ENCODE measurements at places on chromosomes 1 and 21. TPM values are rescaled to one million over a fixed set of nuclear protein-coding genes. Genes with fewer than 3 reads are reported as not detected.
A peak's percentile ranks its signal among the peaks of the same experiment; 100 is the strongest.

DNA sequence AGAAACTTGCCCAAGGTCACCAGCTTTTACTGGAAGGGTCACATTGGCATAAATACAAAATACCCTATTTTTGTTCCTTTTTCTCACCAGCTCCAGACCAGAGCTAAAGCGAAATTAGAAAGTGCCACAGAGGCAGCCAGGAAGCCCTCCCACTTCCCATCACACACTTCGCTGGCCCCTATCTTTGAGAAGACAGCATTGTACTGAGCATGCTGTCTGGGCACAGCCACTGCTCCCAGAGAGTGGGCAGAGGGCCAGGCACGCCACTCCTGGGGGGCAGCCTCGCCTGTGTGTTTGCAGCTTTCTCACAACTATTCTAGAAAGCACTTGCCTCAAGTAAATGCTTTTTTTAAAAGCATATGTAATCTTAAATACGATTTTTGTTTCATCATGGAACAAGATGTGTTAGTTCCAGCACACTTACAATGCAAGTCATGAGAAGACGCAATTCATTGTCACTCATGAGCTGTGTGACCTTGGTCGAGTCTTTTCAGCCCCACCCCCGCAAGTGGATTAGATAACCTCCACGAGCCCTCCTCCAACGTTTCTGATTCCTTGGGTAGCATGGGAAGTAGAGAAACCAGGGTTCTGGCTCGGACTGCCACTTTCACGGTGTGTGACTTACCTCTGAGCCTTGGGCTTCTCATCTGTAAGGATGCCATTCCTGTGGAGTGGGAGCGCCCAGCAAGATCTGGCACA, 25.7 kb upstream of the EPHA8 start:
- no peak for DNase-seq

- peak; percentile 6 for DNase-seq
Measured at GRCh38 chr1:247295274-247295684, 36.4 kb downstream of the ZNF496 start.

DNA sequence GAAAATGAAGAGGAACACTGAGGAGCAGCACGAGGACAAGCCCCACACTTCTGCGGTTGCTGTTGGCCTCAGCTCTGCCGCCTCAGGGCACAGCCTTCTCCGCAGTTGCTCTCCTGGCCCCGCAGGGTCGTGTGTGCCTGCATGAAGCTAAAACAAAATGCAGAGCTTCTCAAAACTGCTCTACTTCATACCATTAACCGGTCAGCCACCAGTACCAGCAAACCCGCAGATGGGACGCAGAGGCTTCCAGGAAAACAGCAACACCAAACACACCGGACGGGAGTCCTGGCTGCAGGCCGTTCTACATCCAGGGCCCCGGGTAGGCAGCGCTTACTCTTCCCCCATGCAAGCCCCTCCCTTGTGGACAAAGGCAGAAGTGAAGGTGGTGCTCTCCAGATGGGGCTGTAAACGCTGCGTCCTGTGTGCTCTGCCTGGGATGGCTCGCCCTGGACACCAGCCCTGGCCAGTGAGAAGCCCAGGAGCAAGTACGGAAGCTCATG, 7.1 kb upstream of the C1orf159 start:
- DNase-seq: no peak

Gene UBE4B
- total RNA-seq: 36.2 TPM

Gene BTBD8
- total RNA-seq: 5.1 TPM

- peak; percentile 78 for DNase-seq
Measured at GRCh38 chr21:38140207-38140903, 116.4 kb upstream of the KCNJ15 start.

Gene HES2
- total RNA-seq: 5.7 TPM

DNA sequence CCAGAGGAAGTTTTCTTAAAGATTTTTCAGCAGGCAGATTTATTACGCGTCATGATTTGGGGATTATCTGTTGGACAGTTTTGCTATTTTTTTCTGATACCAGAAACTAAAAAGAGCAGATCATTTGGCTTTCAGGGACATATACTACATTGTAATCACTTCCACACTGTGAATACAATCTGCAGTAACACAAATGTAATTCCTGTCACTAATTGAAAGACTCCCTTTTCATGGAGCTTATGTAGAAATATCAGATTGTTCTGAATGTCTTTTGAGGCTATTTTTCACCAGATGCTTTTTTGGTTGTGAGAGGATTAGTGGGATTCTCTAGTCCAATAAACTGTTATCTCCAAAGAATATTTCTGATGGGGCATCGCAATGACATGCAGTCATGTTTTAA, 464.2 kb downstream of the DISC1 start:
- DNase-seq: no peak

Gene CENPF
- 1.5 TPM for total RNA-seq

Gene RHOU
- 21.0 TPM for total RNA-seq

DNA sequence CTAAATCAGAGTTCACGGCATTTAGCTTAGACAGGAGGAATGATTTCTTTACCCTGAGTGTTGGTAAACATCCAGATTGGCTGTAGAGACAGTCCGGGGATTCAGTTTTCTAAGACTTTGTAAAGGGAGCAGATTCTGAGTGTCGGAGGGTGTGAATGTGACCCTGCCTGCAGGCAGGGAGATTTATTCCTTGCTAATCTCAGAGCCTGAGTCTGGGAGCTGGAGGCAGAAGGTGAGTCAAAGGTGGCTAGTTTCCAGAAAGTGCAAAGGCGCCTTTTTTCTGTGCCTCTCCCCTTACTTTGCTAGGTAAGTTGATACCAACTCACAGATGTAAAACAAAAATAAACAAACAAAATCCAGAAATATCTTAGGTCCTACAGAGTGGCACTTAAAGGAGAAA, 11.7 kb downstream of the ATP1B1 start:
- no peak for DNase-seq

Gene CD48
- total RNA-seq: 21.5 TPM

DNA sequence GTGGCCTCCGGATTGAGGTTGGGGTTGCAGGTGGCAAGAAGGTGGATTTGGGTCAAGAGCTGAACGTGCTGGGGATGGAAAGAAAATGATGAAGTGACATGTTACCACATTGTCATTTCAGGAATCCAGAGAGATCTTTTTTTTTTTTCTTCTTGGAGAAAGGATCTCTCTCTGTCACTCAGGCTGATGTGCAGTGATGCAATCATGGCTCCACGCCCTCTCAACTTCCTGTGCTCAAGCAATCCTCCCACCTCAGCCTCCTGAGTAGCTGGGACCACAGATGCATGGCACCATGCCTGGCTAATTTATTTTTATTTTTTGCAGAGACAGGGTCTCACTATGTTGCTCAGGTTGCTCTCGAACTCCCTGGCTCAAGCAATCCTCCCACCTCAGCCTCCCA, 80.6 kb downstream of the GON4L start:
- no peak for DNase-seq

- no peak for DNase-seq
Measured at GRCh38 chr1:156945881-156946661, 25.6 kb downstream of the LRRC71 start.

- no peak for DNase-seq
Measured at GRCh38 chr1:243397613-243398321, 141.9 kb downstream of the SDCCAG8 start.

- peak; percentile 72 for DNase-seq
Measured at GRCh38 chr1:5312862-5313261, 658.5 kb downstream of the AJAP1 start.

Gene ADORA1
- total RNA-seq: 4.1 TPM

DNA sequence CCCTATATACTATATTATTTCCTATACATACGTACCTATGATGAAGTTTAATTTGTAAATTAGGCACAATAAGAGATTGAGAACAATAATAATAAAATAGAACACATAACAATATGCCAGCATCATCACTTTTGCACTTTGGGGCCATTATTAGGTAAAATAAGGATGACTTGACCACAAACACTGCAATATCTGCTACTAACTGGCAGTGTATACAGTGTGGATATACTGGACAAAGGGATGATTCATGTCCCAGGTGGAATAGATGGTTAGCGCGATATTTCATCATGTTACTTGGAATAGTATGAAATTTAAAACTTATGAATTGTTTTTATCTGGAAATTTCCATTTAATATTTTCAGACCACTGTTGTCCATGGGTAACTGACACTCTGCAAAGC, 35.4 kb upstream of the TXLNA start:
- DNase-seq: no peak

GRCh38 chr1:235069577-235070563, 58.8 kb downstream of the TOMM20 start:
- DNase-seq: peak; percentile 92

DNA sequence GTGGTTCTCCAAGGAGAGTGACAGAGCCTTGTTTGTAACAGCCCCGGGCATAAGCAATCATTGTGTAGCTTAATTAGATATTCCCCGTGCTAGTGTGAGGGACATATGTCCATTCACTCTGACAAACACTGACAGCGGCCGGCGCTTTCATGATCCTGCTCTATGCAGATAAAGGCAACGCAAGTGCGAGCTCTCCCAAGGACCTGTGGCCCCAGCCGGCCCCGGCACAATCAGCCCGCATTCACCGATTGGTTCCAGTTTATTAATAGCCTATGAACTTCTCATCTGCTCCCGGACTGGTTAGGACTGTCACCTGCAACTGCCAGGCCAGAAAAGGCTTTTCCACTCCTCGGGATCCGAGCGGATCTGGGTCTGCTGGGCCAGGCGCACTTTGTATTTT, 18.0 kb upstream of the OLIG1 start:
- no peak for DNase-seq

DNA sequence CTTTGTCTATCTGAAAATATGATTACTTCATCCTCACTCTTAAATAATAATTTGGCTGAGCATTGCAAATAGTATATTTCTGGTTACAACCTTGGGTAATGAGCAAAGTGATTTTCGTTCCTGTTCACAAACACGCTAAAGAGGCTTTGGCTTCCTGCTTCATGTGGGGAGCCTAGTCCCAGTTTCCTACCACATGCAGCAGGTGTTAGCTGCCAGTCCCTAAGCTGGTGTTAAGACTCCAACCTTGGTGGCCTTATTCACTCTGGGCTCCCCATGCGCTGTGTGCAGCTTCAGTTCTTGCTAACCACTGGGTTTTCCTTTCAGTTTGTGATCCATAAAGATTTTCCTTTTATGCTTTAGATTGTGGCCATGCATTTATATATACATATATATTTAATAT, 56.7 kb upstream of the BARHL2 start:
- no peak for DNase-seq

Gene MPL
- total RNA-seq: 0.61 TPM

GRCh38 chr1:25148673-25149300, 83.5 kb downstream of the SYF2 start:
- no peak for DNase-seq

Gene HEYL
- total RNA-seq: 17.7 TPM

DNA sequence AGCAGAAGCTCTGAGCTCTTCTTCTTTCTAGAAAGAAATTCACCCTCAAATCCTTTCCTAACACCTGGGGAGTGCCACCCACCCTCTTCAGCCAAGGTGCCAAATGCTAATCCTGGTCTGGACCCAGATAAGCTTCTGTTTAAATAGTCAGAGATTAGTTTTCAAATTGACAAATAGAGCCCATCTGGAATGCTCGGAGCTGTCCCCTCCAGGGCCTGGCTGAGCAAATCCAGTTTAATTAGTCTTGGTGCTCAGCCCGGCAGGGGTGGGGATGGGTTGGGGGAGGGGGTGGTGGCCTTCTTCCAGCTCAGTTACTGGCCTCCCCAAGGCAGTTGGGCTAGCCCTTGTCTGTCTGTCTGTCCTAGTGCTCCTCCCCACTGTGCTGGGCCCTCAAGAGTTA, 269.5 kb downstream of the GRIK3 start:
- DNase-seq: peak; percentile 26

- DNase-seq: no peak
Measured at GRCh38 chr1:240500647-240501046, 111.3 kb downstream of the GREM2 start.

- DNase-seq: peak; percentile 77
Measured at GRCh38 chr1:244302876-244303609, 148.7 kb downstream of the ADSS2 start.

Gene TFF2
- total RNA-seq: not detected

- DNase-seq: no peak
Measured at GRCh38 chr1:179813626-179814545, 63.7 kb downstream of the TOR1AIP2 start.

Gene S100A13
- 76.1 TPM for total RNA-seq

Gene MUTYH
- 20.3 TPM for total RNA-seq

Gene DISP1
- total RNA-seq: 22.9 TPM

- no peak for DNase-seq
Measured at GRCh38 chr1:14848203-14848602, 249.7 kb downstream of the KAZN start.

- no peak for DNase-seq
Measured at GRCh38 chr1:152505083-152505482, 5.5 kb upstream of the LCE5A start.

Gene ZNF644
- 51.9 TPM for total RNA-seq

Gene MMEL1
- total RNA-seq: 3.2 TPM

Gene FNDC10
- total RNA-seq: 7.4 TPM

DNA sequence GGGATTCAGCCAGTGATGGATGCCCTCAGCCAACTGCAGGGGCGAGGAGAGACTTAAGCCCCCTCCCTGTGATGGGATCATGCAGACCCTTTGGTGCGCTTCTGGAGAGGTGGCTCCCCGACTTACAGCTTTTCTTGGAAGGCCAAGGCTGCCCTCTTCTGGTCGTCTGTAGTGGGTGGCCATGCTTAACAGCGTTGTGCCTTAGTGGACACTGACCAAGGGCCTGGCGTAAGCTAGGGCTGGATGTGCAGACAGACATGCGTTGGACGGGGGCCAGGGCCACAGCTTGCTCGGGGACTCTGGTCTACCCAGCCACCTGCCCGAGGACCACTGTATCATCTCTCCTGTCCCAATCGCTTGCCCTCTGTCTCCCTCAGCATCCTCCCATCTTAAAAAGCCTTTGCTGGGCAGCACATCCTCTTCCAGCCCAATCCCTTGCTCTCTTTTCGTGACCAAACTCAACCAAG, 5.5 kb downstream of the AZIN2 start:
- DNase-seq: peak; percentile 80

Gene WNT3A
- 10.1 TPM for total RNA-seq

Gene FCRL6
- total RNA-seq: 3.2 TPM

DNA sequence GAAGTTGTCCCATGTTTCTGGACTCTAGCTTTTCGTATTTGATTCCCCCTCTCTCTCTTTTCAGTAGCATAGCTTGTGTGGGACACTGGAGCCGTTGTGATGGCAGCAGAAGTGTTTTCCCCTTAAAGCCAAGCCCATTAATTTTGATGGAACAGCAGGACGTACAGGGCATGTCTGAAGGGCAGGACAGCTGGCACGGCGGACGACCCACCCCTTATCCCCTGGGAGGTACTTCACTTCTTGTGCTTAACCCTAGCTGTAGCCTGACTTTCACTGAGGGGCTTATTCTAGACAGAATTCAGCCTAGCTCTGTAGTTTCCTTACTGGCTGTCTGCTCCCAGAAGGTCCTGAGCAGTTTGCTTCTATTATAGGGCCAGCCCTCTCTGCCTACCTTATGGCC, 8.6 kb upstream of the PPFIA4 start:
- DNase-seq: no peak

- DNase-seq: peak; percentile 79
Measured at GRCh38 chr1:78649628-78650027, at the start of gene IFI44. IFI44 (plus strand) TSS chr1:78649831; CDS start chr1:78650196, 365 bp downstream.

Data from upper lobe of right lung (tissue), 1 donor.